ENCODE measurements at places on chromosomes 3 and 15.

DNA sequence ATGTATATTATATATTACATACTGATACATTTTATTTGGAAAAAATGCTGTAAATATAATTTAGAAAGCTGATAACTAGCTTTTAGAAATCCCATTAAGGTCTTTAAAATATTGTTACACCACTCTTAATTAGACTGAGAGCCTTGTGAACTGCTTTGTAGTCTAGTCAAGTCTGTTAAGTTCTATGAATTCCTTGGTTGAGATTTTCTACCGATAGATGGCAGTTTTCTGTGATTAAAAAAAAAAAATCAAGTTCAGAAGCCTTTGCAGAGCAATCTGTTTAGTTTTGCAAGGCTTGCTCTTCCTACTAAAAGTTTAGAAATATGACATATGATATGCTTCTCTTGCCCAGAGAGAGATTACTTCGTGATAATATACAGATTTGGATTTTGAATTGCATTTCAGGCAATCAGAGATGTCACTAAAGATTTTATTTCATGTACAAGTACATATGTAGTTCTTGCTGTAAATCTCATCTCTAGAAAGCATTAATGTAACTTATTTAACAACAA lies 60.4 kb upstream of the SLITRK3 start:
- DNase-seq: no peak

GRCh38 chr3:152291649-152292066 lies 22.9 kb downstream of the MBNL1 start:
- DNase-seq: no peak

DNA sequence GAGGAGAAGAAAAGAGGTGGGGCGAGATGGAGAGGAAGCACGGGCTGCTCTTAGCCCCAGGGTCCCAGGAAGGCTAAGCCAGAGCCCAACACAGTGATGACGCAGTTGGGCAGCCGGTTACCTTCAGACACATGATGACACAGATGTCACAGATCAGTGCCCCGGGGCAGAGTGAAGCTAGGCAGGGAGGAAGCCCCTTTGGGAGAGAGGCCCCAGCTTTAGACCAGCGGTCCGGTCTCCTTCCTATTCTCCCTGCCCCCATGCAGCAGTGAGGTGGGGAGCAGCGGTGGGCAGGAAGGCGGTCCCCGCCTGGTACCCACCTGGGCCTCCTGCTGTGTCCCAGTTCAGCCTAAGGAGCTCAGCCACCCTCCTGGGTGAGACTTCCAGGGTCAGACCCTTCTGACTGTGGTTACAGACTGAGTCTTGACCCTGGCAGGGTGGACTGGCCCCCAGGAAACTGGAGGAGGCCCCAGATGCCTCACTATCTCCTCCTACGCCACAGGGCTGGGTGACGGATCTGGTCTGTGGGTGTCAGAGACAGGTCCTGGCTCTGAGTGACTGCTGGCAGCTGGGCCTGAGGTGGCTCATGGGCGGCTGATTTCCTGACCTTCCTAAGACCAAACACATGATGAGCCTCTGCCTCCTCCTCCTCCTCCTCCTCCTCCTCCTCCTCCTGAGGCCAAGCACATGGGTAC lies 38.8 kb upstream of the LINGO1 start:
- no peak for DNase-seq

- no peak for DNase-seq
Observed at GRCh38 chr15:74326746-74327145, 40.7 kb downstream of the CYP11A1 start.

Data from caudate nucleus (tissue), 63 donors.